ENCODE measurements at places on chromosomes 2 and 18.

GRCh38 chr2:196259507-196260481, 88.4 kb upstream of the STK17B start:
- peak; percentile 67 for DNase-seq

DNA sequence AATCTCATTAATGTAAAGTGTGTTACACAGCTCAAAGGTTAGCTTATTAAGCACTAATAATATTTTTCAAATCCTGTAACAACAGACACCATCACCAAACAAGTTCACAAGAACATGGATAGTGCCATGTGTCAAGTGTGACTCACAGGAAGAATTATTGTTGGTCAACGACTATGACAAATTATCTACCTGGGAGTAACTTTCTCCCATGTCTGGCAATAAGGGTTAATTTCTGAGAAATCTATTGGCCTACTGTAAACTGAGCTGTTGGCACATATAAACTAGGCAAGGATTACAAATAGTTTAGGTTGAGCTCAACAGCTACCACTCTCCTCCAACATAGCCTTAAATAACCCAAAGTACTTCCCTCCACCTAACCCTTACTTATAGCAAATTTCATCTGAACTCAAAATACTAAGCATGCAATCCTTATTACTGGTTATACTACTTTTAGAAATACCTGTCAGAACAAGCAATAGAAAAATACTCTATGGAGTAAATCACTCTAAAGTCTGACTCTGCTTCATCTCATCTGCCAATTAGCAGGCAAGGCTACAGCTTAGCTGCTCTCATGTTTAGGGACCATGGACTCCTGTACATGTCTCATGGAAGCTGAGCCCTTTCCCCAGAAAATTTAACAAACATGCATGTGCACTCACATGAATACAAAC, 223.0 kb downstream of the NBAS start:
- DNase-seq, result no peak

DNA sequence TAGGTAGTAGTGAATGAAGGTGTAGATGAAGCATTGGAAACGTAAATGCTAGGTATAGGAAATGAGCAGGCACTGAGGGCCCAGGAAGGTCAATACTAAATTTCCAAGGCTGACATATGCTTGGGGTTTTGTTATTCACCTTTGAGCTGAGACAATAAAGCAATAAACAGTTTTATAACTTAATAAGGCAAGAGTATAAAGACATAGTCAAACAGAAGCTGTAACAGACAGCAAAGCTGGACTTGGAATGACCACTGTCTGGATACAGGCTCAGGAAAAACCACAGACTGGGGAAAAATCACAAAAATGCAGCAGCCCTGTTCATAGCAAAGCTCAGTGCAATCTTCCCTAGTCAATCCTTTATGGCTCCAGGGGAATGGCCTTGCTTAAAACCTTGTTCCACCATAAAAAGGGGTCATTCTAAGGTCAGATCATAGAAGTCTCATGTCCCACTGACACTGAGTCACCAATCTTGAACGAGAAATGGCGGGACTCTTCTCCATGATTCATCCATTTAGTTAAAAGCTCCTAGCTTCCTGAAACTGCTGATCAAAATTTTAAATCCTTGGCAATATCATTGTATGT, 493.3 kb downstream of the CMPK2 start:
- DNase-seq, result no peak

GRCh38 chr18:70671889-70672565, 383.2 kb downstream of the SOCS6 start:
- DNase-seq, result no peak

DNA sequence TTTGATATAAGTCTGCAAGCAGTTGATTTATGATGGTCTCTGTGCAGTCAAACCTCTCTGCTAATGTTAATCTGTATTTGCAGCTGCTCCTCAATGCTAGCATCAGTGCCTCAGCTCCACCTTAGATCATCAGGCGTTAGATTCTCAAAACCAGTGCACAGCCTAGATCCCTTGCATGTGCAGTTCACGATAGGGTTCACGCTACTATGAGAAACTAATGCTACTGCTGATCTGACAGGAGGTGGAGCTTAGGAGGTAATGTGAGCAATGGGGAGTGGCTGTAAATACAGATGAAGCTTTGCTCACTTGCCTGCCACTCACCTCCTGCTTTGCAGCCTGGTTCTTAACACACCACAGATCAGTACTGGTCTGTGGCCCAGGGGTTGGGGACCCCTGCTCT, 18.4 kb downstream of the RBKS start:
- DNase-seq, result no peak
